AG04450 (cell line): ENCODE measurements at places on chromosomes 3 and 15. TPM values are rescaled to one million over a fixed set of nuclear protein-coding genes. Genes with fewer than 3 reads are reported as not detected.

The GPR27 gene
- polyA plus RNA-seq: not detected in 2 replicates

The CLDN18 gene
- polyA plus RNA-seq: not detected in 2 replicates

The APOD gene
- 0.41 and 0.56 TPM in 2 replicates for polyA plus RNA-seq

The SOX14 gene
- polyA plus RNA-seq: not detected in 2 replicates

The RETNLB gene
- polyA plus RNA-seq: not detected in 2 replicates

The CRABP1 gene
- polyA plus RNA-seq: not detected in 2 replicates

The PPP2R3A gene
- 19.8 and 26.6 TPM in 2 replicates for polyA plus RNA-seq

The ATP13A4 gene
- 0.04 and 0.16 TPM in 2 replicates for polyA plus RNA-seq

DNA sequence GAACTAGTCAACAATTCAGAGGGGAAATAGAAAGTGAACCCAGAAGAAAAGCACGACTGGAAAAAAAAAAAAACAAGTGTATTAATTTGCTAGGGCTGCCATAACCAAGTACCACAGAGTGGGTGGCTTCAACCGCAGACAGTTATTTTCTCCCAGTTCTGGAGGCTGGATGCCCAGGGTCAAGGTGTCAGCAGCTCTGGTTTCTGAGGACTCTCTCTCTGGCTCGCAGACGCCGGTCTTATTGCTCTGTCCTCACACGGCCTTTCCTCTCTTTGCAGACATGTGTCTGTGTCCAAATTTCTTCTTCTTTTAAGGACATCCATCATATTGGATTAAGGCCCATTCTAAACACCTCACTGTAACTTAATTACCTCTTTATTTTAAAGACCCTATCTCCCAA lies 291.8 kb downstream of the XXYLT1 start:
- no peak for DNase-seq

DNA sequence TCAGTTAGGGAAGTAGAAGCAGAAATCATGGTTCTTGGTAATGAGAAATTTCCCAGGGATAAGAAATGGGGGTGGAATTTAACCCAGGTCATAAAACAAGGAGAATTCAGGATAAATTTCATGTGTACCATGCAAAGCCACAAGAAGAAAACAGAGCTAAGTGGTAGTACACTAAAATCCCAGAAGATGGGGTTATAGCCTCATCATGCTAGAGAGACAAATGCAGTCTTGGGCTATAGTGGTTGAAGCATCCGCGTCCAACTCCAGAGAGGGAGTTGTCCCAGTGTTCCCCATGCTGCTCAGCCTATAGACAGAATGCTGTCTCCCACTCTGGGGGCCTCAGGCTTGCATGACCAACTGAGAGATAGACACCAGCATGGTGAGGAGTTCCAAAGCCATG lies 36.2 kb upstream of the CLRN1 start:
- DNase-seq: peak; percentile 21

- DNase-seq: no peak
Observed at GRCh38 chr3:73409138-73409763, 215.5 kb downstream of the PDZRN3 start.

DNA sequence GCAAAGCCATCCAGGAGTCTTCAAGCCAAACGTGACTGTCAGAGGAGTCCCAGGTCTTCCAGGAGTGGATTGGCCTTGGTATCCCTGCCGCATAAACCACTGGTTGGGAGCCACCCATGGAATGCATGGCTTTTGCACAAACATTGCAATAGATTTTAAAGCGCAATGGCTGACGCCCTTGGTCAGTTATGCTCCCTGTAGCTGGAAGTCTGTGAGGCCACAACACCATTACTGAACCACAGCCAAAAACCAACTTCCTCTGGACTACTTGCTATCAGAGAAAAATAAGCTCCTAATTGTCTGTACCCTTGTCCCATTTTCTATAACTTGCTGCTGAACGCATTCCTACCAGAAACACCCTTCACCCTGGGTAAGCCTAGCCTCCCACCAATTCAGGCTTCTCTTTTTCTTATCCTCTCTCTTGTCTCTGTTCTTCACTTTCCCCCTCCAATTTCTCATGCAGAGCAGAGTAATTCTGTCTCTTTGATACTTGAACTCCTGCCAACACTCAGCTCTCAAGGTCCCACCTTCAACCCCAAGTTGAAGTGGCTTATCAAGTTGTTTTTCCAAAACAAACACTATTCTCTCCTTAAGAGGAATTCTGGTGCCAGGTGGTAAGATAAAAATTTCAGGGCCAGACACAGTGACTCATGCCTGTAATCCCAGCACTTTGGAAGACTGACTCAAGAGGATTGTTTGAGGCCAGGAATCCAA lies 176.4 kb upstream of the UBE2E1 start:
- DNase-seq: no peak

GRCh38 chr3:134693226-134693625 lies 42.4 kb upstream of the KY start:
- no peak for DNase-seq

- no peak for DNase-seq
Observed at GRCh38 chr3:183006396-183007002, 26.2 kb upstream of the DCUN1D1 start.

DNA sequence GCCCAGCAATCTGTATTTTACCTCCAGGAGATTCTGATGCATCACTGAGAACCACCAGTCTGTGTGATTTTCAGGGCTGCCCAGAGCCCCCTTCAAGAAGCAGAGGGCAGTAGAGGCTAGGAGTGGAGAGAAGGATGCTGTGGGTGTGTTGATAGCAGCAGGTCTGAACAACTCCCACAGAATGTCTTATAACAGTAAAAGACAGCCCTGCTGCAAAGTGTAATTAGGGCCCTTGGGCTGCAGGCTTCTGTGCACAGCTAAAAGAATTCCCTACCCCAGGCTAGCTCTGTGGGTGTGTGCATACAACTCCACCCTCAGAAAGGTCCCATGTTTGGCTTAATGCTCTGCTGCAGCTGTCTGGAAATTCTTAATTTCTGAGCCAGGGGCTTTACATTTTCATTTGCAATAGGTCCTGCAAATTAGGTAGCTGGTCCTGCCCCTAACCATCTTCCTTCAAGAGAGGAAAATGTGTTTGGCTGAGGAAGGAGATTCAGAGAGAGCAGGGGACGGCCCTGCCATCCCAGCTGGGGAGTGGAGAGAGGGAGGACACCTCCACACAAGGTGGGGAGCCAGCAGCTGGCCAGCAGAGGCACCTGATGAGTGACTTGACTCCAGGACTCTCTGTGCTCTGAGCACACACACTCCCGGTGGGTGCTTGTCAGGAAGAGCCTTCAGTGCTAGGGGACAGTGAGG lies 43.2 kb upstream of the RAB6B start:
- no peak for DNase-seq

DNA sequence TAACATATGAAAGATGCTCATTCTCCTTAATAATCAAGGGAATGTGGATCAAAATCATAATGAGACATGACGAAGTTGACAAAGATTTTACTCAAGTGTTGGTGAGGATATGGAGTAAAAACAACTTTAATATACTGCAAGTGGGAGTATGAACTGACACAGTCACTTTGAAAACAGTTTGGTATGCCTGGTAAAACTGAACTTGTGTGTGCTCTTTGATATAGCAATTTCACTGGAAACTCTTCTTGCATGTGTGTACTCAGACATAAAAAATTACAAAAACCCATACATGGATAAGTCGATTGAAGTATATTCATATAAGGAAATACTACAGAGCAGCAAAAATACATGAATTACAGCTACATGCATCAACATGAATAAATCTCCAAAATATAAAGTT lies 182.5 kb downstream of the NFKBIZ start:
- no peak for DNase-seq

GRCh38 chr3:128411574-128412064 lies 55.1 kb downstream of the DNAJB8 start:
- no peak for DNase-seq

- DNase-seq: no peak
Observed at GRCh38 chr3:175477651-175478224, 618.6 kb downstream of the NAALADL2 start.

- DNase-seq: no peak
Observed at GRCh38 chr3:44782891-44783290, 21.3 kb downstream of the KIF15 start.

GRCh38 chr15:34336991-34337556 lies 507 bp downstream of the SLC12A6 start:
- DNase-seq: no peak

GRCh38 chr15:99966815-99967214 lies 233.6 kb upstream of the LYSMD4 start:
- no peak for DNase-seq

DNA sequence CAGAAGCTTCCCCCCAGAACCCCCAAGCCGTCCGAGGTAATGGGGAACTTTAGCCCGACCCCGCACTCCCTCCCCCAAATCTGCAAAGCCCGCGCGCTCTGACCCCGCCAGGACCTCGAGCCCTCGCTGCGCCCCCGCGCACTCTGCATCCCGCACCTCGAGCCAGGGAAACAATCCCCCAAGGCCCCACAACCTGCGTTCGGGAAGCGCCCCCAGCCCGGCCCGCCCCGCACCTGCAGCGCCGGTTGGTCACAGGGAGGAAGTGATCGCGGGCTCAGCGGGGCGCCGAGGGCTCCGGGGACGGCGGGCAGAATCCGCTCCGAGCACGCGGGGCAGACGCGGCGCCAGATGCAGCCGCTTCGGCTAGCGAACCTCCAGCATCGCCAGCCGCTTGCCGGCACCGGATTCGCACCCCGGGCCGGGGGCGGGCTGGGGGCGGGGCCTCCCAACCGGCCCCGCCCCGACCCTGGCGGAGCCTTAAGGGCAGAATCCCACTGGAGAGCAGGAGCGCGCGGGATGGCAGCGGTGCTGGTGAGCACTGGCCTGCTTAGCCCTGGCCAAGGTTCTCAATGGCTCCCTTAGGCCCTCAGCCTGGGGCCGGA lies at the start of gene CAMKV:
Gene CAMKV, minus strand, starts transcription at position 382 of the 602 bp plus-strand sequence. CDS start 7,518 bp downstream, outside the sequence.
- DNase-seq: no peak

DNA sequence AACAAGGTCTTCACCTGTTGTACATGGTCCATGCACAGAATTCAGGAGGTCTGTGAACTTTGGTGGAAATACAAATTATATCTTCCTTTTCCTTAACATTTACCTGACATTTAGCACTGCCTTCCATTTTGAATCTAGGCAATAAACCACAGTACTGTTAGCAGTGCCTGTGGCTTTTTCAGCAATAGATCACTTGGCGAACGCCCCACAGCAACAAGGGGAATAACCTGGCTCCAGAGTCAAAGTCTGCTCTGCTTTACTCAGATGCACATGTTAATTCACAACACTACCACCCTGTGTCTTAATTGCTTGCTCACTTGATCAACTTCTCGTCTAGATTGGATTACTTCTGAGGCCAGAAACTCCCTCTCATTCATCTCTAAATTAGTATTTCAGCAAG lies 414.6 kb upstream of the PROK2 start:
- no peak for DNase-seq

DNA sequence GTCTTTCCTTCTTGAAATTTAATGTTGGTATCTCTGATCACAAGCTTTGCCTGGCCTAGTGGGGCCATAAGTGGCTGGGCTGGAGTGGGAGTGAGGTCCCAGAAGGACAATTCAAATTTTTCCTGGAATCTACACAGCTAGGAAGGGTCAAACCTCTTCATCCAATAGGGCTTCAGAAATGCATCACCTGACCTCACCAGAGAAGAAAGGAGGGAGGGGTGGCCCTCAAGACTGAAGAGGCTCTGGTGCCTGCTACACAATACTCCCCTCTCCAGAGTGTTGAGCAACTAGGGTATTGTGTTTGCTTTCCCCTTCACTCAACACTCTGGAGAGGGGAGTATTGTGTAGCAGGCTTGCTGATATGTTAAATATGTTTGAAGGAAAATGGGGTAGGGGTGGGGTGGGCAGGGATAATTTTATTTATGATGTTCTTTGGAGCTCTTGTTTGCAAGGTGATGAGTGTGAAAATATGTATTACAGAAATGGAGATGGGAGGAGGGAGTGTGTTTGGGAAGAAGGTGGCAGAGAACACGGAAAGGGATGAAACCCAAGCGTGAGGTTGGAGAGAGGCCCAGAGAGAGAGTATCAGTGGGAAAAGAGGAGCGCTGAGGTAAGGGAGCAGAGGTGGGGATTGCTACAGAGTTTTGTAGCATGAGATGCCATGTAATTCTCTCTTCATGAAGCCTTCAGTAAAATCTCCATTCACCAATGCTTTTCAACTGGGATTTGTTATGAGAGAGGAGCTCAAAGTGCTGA lies 5.7 kb upstream of the KLHL24 start:
- DNase-seq: no peak

GRCh38 chr3:78141269-78141668 lies 1101.4 kb downstream of the ROBO2 start:
- peak; percentile 26 for DNase-seq

DNA sequence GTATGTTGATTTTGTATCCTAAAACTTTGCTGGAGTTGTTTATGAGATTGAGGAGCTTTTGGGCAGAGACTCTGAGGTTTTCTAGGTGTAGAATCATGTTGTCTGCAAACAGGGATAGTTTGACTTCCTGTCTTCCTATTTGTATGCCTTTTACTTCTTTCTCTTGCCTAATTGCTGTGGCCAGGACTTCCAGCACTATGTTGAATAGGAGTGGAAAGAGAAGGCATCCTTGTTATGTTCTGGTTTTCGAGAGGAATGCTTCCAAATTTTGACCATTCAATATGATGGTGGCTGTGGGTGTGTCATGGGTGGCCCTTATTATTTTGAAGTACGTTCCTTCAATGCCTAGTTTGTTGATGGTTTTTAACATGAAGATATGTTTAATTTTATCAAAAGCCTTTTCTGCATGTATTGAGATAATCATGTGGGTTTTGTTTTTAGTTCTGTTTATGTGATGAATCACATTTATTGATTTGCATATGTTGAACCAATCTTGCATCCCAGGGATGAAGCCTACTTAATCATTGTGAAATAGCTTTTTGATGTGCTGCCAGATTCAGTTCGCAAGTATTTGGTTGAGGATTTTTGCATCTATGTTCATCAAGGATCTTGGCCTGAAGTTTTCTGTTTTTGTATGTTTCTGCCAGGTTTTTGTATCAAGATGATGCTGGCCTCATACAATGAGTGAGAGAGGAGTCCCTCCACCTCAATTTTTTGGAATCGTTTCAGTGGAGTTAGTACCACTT lies 188.1 kb downstream of the MINAR1 start:
- DNase-seq: no peak

GRCh38 chr15:67280217-67280616 lies 25.6 kb downstream of the IQCH start:
- no peak for DNase-seq

- no peak for DNase-seq
Observed at GRCh38 chr3:197496746-197497125, 59.0 kb downstream of the BDH1 start.

- peak; percentile 6 for DNase-seq
Observed at GRCh38 chr3:17258823-17259436, 374.2 kb downstream of the PLCL2 start.

DNA sequence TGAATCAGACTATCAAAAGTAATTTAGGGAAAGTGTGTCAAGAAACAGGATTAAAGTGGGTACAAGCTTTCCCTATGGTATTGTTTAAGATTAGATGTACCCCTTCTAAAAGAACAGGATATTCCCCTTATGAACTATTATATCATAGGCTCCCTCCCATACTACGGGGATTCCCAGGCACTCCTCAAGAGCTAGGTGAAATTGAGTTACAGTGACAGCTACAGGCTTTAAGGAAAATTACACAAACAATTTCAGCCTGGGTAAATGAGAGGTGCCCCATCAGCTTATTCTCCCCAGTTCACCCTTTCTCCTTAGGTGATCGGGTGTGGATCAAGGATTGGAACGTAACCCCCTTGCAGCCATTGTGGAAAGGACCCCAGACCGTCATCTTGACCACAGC lies 240.8 kb upstream of the CNTN6 start:
- no peak for DNase-seq

GRCh38 chr3:109356442-109357155 lies 19.3 kb upstream of the DPPA4 start:
- no peak for DNase-seq
